Keratinocyte (primary cell): ENCODE measurements at places on chromosomes 3 and 15.

GRCh38 chr3:136171097-136171542 lies 25.0 kb downstream of the MSL2 start:
- peak; percentile 56 for DNase-seq

DNA sequence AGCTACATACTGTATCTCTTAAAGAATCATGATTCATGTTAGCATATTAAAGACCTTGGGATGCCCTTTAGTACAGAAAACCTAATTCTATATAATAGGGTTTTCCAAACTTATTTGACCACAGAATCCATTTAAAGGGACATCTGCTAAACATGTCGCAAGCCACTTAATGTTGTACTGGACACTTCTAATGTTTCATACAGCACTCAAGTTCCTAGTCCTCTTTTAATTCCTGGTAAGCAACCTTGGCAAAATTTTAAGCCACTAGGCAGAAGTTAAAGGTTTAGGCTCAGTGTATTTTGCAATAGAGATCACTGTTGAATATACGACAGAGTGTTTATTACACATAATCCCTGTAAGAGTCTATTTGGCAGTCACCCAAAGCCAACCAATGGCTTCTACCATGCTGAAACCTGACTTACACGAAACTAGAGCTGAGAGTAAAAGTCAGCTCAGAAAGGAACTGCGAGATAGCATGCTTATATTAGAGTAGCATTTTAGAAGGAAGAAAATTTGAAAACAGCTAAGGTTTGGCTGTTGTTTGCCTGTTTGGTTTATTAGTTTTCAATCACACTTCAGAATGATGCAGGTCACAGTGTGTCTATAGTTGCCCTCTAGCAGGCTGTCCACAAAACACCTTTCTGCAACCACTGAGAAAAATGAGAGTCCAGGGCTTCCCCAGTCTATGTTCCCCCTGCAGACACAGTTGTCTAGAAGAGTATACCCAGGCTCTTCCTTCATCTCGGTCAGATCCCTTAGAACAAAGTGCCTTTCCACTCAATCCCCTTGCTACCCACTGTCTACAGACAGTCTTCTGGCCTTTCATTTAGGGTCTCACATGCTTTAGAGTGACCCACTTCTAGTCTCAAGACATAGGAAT lies 104.4 kb downstream of the FMN1 start:
- DNase-seq: no peak

DNA sequence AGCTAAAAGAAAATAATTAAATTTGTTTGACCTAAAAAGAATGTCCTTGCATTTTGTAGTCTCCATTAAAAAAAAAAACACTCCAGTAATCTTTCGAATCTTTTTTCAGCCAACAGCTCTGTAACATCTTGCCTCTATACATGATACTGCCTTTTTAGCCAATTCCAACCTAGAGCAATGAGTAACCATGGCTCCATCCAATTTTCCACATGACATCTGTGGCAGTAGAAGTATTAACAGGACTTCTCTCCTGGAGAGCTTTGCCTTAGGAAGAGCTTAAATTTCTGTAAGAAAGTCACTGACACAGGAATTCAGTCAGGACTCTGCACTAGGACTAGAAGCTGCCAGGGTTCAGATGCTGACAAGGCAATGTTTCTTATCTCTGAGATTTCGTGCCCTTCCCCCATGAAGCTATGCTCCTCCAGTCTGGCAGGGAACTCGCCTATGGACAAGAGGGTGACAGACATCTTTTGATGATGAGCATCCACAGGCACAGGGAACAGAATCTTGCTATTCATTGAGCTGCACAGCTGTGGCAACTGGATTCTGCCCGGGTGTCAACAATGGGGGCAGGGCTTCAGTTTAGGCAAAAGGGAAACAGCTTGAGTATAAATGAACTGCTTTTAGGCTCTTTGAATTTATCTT lies 81.8 kb downstream of the ALCAM start:
- no peak for DNase-seq

- no peak for DNase-seq
These were observed 33.4 kb downstream of the PLCL2 start for GRCh38 chr3:16917980-16918682.

GRCh38 chr3:29827756-29828155 lies 546.9 kb downstream of the RBMS3 start:
- no peak for DNase-seq

GRCh38 chr3:48852151-48852550 lies 4.5 kb upstream of the PRKAR2A start:
- no peak for DNase-seq

DNA sequence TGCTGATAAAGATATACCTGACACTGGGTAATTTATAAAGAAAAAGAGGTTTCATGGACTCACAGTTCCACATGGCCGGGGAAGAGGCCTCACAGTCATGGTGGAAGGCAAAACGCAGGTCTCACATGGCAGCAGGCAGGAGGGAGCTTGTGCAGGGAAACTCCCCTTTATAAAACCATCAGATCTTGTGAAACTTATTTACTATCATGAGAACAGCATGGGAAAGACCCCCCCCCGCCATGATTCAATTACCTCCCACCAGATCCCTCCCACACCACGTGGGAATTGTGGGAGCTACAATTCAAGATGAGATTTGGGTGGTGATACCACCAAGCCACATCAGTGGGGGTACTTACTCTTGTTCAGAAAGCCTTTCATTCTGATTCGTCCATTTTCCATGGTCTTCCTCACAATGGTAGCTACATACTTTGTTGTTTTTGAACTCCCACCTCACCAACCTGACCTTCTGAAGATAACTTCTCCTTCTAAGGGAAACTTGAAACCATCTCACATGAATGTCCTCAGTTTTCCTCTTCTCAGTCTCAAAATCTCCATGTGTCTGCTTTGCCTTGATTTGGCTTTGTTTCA lies 275.6 kb upstream of the PROK2 start:
- no peak for DNase-seq

GRCh38 chr15:77418966-77419835 lies 703 bp downstream of the PEAK1 start:
- no peak for DNase-seq

DNA sequence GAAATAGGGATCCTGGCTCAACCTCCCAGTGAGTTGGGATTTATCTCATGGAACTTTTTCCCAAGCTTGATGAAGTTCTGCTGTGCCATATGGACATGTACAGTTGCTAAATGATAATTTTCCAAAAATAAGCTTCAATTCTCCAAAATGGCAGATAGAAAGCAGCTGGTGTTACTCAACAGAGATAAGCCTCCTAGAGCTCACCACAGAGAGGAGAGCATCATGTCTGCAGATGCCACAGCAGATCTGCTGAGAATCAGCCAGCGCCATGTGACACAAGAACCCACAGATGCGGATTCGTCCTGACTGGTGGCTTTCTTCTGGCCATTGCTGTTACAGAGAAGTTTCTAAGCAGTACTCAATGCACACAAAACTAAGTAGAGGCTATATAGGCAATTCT lies 50.6 kb downstream of the AGTR1 start:
- DNase-seq: no peak

- no peak for DNase-seq
These were observed 10.7 kb downstream of the KLF15 start for GRCh38 chr3:126346466-126346865.

DNA sequence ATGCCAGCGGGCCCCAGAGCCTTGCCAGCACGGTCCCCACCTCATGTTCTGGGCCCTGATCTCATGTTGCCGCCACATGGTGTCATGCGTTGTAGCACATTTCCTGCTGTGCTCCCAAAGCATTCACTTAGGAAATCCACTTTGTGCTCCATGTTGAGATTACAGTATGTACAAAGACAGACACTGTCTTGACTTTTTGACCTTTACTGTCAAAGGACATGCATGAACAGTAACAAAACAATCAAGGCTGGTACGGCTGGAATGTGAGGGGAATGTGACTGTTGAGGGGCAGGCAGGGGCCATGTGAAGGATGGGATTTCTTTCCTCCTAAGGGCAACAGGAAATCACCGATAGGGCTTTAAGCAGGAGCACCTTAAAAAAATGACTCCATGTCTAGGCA lies 53.3 kb upstream of the RPL32 start:
- no peak for DNase-seq

DNA sequence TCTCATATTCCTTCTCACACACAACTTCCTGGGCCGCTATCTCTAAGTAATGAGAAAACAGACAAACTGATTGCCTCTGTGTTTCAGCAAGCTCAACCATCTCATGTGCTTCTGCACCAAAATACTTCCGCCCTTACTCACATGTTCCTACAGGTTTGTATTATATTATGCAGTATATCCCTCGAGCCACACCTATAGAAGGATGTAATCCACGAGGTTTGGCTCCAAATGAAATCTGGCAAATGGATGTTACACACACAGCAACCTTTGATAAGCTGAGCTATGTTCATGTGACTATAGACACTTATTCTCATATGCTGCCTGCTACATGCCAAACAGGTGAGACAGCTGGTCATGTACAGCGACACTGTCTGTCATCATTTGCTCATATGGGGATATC lies 22.6 kb downstream of the CCRL2 start:
- peak; percentile 95 for DNase-seq

GRCh38 chr3:150412561-150413231 lies 4.6 kb downstream of the TSC22D2 start:
- no peak for DNase-seq

GRCh38 chr3:177250151-177250550 lies 52.9 kb upstream of the TBL1XR1 start:
- no peak for DNase-seq

DNA sequence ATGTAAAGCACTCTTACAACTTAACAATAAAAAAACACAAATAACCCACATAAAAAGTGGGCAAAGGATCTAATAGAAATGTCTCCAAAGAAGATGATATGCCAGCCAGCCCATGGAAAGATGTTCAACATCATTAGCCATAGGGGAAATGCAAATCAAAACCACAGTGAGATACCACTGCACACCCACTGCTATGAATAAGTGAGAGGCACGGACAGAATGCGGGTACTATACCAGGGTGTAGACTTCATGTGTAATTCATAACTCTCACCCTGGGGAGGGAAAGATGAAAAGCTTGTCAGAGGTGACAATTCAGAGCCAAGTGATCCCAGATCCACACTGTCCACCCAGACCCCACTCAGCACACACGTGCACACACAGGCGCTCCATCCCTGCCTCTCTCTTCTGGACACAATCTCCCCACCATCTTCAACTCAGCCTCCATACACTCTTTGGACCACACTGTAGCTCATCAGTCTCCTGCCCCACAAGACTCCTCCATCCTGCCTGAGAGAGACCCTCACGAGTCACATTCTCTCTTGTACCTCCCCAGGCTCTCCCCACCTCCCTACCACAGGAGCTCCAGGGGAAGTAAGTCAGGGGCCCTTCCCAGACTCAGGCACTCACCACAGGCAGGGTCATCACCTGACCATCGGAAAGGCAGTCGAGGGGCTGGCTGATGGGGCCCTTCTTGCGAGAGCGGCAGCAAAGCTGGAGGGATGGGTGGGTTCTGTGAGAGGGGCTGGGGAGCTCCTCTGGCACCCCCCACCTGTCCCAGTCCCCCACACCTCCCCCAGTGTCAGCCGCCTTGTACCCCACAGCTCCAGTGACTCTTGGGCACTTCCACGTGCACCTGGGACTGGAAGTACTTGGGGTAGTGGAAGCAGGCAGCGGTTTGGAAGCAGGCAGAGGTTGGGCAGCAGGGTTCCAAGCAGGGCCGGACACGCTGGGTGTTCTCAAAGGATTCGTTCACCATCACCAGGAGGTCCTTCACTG lies 21.3 kb downstream of the PLA2G4E start:
- DNase-seq: no peak

- DNase-seq: no peak
These were observed 55.4 kb downstream of the ATP13A4 start for GRCh38 chr3:193499136-193499770.

GRCh38 chr15:73004462-73004861 lies 47.8 kb upstream of the NEO1 start:
- no peak for DNase-seq

DNA sequence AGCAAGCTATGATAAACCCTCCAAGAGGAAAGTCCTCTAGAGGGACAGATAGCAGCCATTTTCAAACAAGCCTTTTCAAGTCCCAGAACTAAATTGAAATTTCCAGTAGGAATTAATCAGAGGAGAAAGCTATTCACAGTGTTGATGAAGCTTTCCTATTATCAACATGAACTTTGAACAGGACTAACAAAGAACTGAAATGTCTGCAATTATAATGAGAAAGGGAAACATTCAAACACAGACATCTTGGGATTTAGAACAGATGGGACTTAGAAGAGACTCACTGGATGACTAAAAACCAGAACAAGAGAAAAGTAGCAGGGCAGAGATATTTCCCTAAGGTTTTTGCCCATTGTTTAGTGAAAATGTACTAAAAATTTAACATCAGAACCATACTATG lies 622.1 kb upstream of the UBE2E2 start:
- DNase-seq: no peak

- no peak for DNase-seq
These were observed 575.7 kb upstream of the ZNF717 start for GRCh38 chr3:76361010-76361409.

- DNase-seq: no peak
These were observed 1.1 kb downstream of the STAC start for GRCh38 chr3:36381311-36381956.

- no peak for DNase-seq
These were observed 11.2 kb upstream of the NTRK3 start for GRCh38 chr15:88267720-88268119.

DNA sequence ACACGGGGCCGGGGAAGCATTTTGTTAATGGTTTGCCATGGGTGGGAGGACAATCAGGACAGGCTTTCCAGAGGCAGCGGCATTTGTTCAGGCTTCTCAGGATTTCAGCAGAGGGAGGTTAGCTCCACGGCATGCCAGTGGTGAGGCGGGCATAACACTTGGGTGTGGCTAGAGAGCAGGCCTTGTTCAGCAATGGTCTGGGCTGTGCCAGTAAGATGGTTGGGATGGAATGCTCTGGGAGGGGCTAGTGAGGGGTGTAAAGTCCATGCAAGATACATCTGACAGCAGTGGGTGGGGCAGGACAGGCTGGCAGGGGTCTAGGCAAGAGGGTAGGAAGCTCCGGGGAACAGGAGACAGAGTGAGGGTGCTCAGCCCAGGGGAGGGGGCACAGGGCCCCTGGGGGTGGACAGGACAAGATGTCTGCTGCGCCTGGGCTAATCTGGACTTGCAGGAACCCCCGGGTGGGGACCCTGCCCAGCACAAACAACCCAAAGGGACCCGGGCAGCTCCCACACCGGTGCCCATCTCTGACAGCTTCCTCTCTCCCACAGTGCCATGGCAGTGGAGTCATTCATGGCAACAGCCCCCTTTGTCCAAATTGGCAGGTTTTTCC lies 8.4 kb downstream of the TMEM43 start:
- no peak for DNase-seq

- DNase-seq: no peak
These were observed 140.6 kb downstream of the GBE1 start for GRCh38 chr3:81620849-81621248.

GRCh38 chr3:102225407-102226132 lies 209.2 kb upstream of the ZPLD1 start:
- DNase-seq: peak; percentile 42

DNA sequence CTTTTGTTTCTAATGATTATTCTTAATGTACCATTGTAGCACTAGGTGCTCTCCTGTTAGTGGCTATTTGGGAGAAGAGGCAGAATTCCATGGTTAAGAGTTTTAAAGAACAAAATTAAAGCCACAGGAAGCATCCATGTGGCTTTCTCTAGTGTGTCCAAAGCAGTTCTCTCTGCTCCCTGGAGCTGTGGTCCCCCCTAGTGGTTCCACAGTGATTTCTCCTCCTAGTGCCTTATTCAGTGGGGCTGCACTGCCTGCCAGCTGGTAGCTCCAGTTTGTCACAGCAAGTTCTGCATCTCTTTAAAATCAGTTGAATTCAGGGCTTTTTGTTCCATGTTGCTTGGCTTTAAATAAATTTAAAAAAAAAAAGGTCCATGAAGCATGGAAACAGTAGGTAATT lies 39.6 kb upstream of the FAM98B start:
- DNase-seq: no peak

GRCh38 chr3:168545591-168545990 lies 449.9 kb upstream of the GOLIM4 start:
- no peak for DNase-seq

GRCh38 chr3:113141543-113141942 lies 69.8 kb upstream of the BOC start:
- no peak for DNase-seq
